Fibroblast of the aortic adventitia (primary cell): ENCODE measurements at places on chromosomes 11 and 22. TPM values are rescaled to one million over a fixed set of nuclear protein-coding genes. Genes with fewer than 3 reads are reported as not detected.
A peak's percentile ranks its signal among the peaks of the same experiment; 100 is the strongest.

DNA sequence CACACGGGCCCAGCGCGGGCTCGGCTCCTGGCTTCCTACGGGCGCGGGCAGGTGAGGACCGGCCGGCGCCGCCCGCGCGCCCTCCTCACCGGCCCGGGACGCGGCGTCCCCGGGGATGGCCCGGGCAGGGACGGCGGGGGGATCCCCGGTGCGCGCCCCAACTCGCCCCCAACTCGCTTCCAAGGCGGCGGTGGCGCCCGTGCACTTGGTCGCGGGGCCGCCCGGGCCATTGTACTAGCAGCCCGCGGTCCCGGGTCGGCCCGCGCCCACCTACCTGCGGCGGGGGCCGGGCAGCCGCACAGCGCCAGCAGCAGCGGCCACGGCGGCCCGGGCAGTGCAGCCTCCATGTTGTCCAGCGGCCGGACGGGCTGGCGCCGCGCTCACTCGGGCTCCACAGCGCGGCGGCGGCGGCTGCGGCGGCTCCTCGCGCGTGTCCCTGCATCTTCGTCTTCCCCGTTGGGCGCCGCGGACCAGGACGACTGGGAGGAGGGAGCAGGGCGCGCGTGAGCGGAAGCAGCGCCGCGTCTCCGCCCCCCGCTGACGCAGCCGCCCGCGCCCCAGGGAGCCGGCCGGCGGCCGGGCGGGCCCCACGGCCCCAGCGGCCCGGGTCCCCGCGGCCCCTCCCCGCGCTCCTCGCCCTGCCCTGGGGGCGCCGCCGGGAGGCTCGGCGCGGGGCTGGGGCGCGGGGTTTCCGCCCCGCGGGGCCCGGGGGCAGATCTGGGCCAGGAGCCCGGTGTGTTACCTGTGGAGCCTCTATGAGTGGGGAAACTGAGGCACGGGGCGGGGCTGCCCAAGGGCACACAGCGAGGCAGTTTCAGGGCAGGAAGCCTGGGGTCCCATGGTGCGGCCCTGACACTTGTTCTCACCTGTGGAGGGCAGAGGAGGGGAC, 159.3 kb upstream of the GRK3 start:
- peak; percentile 61 for DNase-seq

DNA sequence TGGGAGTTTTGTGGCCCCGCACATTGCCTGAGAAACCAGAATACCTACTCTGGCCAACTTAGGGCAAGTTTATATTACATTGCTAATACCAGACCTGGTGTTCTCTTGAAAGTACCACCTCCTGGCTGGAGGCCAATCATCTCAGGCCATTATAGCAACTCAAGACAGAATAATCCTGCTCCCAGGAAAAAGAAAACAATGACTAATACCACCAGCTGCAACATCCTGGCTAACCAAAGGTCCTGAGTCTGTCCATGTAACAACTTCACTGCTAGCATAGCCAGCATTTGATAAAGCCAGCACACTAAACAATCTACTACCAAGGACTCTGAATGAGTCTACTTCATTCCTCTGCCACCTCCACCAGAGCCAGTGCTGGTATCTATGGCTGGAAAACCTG, 1298.7 kb upstream of the CNTN5 start:
- peak; percentile 87 for DNase-seq

DNA sequence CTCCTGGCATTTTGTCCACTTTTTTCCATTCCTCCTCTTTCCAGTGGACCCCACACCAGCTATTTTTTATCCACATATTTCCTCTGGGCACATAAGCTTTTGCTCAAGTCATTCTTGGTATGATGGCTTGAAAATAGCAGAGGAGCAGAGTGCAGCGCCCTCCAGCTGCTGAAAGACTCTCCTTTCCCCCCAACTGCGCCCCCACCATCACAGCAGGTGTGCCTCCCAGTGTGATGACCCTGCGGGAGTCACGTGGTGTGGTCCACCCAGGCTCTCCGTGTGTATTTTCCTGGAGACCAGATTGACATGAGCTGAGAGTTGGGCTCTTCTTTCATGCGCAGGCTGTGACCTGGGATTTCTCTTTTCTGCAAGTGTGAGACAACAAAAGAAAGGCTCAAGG, 1241.6 kb downstream of the TBC1D22A start:
- DNase-seq = no peak

DNA sequence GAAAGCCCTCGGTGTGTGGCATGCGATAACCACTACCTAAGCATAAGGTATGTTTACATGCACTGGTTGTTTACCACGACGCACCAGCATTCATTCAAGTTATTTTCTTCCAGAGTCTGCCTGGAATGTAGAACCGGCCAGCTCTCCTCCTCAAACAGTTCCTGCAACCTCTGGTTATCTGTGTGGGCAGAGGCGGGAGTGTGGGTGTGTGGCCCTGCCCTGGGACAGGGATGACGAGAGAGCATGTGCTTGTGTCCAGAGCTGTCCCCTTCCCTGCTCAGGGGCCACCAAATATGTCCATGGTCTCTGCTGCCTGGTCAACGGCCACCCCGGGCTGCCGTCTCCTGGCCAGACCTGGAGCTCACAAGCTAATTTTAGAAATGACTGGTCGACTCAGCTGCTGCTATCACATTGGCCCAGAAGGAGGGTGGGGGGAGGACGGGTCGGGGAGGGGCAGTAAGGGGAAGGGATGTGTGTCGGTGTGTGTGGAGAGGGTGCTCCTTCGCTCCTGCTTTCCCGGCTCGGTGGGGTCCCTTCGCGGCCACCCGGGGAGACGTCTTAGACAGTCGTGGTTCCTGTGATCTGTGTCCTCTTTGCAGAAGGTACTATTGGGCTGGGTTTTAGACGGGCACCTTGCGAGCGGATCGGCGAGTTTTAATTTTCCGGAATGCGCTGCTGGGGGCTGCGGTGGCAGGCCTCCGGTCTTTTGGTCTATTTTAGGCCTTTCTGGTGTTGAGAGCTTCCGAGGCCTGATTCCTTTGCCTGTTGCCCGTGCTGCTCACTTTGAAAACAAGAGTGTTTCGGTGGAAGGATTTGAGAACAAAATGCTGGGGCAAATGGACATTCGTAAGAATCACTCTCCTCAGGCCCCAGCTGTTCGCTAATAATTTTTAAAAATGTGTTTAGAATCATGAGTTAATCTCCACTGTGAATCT, at the start of gene MYO18B:
Gene MYO18B (plus strand): TSS at position 497 of the 935 bp plus-strand sequence. CDS start 18,905 bp downstream, outside the sequence.
- DNase-seq = no peak

DNA sequence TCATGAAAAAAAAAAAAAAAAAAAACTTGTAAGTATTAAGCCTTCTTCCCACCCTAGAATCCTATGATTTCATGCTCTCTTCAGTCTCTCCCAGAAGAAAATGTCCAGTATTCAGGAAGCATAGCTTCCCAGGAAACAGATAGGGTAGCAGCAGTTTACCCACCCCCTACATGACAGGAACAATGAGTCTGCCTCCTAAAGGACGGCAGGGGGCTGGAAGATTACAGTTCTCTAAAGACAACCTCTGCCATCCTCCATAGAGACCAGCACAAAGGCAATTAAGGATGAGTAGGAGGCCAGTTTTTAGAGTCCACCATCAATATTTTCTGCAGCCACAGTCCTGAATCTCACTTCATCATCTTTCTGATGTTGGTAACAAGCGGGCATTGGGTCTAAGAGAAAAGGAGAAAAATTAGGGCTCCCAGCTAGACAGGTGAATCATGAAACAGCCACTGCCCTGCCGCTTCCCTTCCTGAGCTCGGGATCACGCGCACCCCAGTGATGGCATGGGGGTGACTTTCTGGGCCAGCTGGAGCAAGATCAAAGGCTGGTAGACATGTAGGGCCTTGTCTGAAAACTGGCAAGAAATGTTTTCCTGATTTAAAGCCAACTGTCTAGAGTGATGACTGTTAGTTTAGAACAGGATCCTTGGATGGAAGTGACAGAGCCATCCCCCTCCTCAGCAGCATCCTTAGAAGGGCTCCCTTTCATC, 322.8 kb downstream of the LARGE1 start:
- DNase-seq = no peak

- peak; percentile 72 for DNase-seq
Measured at GRCh38 chr11:33227578-33228261, 29.5 kb upstream of the HIPK3 start.

- no peak for DNase-seq
Measured at GRCh38 chr11:10505278-10506007, 35.5 kb downstream of the RNF141 start.

GRCh38 chr11:24760681-24761080, 263.8 kb downstream of the LUZP2 start:
- DNase-seq = peak; percentile 20

DNA sequence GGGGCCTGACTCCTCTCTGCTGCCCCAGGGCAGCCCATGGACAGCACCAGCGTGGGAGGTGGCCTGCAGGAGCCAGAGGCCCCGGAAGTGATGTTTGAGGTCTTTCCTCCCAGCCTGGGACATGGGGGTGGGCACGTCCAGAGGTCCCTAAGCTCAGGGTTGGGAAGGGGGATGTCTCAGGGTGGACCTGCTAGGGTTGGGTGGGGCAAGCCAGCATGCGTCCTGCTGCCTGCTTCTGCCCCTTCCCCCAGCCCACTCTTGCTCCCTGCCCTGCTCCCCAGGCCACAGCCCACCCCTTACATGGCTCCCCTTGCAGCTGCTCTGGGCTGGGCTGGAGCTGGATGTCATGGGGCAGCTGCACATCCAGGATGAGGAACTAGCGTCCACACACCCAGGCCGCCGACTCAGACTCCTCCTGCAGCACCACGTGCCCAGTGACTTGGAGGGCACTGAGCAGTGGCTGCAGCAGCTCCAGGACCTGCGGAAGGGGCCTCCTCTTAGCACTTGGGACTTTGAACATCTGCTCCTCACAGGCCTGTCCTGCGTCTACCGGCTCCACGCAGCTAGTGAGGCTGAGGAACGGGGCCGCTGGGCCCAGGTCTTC, 1.3 kb downstream of the FAM180B start:
- no peak for DNase-seq

- DNase-seq = peak; percentile 15
Measured at GRCh38 chr11:9280655-9281301, 15.6 kb upstream of the DENND5A start.

- peak; percentile 99 for DNase-seq
Measured at GRCh38 chr22:45548991-45549761, 46.5 kb downstream of the FBLN1 start.

DNA sequence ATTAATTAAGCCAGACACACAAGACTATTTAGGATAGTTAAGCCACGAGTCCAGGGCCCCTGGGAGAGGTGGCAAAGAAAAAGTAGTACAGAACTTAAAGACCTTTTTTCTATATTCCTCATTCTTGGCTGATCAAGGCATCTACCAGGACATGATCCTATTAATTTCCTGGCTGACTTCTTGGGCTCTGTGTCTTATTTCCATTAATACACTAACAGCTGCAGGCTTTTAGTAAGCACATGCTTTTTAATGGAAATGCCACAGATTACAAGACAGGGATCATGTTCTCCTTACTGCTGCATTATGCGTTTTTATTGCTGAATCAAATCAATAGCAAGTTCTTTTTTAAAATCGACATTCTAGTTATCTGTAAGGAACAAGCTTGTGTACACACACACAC, 35.2 kb downstream of the BTG4 start:
- DNase-seq = no peak

Gene NCAM1
- 3.0 and 23.6 TPM in 2 replicates for total RNA-seq

Gene PANX1
- 26.4 and 39.0 TPM in 2 replicates for total RNA-seq

Gene MFRP
- total RNA-seq = 0.08 TPM in 1 of 2 replicates, not detected in the other

Gene FOLR2
- total RNA-seq = not detected in 2 replicates

Gene PDE3B
- 0.82 and 2.8 TPM in 2 replicates for total RNA-seq

Gene ARHGAP8
- 0.41 TPM in 1 of 2 replicates, not detected in the other for total RNA-seq

Gene OR51B2
- total RNA-seq = not detected in 2 replicates

Gene SLC22A9
- not detected in 2 replicates for total RNA-seq

Gene HBG1
- total RNA-seq = not detected in 2 replicates

Gene SCT
- total RNA-seq = not detected in 2 replicates
